ENCODE measurements at places on chromosomes 5 and 9. TPM values are rescaled to one million over a fixed set of nuclear protein-coding genes. Genes with fewer than 3 reads are reported as not detected.

The GABRA1 gene
- not detected for total RNA-seq

The RNF180 gene
- 4.6 TPM for total RNA-seq

The KCNV2 gene
- not detected for total RNA-seq

The PAIP2 gene
- total RNA-seq: 109 TPM

The TMEM232 gene
- total RNA-seq: 1.5 TPM

The BARX1 gene
- total RNA-seq: not detected

The KCNMB1 gene
- 0.32 TPM for total RNA-seq

The CDC37L1 gene
- total RNA-seq: 9.7 TPM
